ENCODE measurements at places on chromosomes 1 and 21.

- no peak for DNase-seq
These were observed 122.7 kb downstream of the FASLG start for GRCh38 chr1:172781513-172782140.

GRCh38 chr1:29960876-29961275 lies 724.6 kb downstream of the PTPRU start:
- no peak for DNase-seq

- no peak for DNase-seq
These were observed 70.2 kb upstream of the FAM20B start for GRCh38 chr1:178955391-178955954.

DNA sequence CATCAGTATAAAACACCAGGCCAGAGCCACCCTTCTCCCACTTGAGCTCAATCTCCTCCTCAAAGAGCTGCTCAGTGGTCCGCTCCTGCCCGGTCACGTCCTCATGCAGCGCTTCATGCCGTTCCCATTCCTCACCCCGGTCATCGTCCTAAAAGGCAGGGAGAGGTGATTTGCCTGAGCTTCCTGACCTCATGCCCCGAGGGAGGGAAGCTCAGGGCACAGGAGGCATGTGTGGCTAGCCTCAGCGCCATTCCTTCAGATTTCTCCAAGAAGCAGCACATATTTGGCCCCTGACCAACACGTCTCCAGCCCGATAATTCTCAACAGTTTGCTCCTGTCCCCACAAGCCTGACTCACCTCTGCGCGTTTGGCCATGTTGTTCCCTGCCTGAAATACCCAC lies 4.2 kb upstream of the GPN2 start:
- no peak for DNase-seq

DNA sequence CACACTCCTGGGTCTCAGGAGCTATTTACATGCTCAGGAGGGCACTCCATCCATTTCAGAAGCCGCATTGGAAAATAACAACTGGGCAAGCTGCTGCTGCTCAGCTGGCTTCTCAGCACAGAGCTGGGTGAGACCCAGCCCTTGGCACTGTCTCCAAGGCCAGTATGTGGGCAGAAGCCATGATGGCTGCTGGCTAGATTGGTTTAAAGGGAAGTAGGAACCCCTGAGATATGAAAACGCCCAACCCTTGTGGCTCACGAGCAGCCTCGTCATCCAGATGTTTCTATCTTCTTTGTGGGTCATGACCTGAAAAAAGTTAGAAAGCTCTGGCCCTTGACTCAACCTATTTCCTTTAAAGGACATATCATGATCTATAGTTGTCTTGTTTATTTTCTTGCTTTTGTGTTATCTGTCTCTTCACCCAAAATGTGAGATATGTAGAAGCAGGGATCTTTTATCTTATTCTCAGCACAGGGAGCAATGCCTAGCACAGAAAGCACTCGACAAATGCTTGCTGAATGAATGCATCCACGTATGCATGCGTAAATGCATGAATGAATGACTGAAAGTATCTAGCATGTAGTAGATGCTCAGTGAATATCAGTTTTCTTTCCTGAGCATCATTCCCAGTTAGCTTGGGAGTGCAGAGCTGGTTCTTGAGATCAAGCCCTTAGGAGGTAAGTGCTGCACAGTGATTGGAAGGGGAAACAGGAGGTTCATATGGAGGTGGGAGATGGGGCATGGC lies 11.6 kb downstream of the MYBPH start:
- DNase-seq, result no peak

GRCh38 chr1:177959811-177960515 lies 9.9 kb downstream of the SEC16B start:
- DNase-seq, result peak; percentile 12

DNA sequence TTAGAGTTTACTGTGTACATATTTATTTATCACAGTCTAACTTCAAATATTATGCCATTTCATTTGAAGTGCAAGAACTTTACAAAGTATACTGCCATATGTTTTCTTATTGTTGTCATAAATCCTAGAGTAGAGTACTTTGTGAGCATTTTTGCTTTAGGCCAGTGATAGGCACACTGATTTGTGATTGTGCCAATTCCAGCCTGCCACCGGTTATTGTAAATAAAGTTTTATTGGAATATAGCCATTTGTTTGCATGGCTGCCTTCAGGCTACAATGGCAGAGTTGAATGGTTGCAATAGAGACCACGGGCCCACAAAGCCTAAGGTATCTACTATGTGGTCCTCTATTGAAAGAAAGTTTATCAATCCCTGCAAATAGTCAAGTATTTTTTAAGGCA lies 175.8 kb upstream of the GALNT2 start:
- no peak for DNase-seq

DNA sequence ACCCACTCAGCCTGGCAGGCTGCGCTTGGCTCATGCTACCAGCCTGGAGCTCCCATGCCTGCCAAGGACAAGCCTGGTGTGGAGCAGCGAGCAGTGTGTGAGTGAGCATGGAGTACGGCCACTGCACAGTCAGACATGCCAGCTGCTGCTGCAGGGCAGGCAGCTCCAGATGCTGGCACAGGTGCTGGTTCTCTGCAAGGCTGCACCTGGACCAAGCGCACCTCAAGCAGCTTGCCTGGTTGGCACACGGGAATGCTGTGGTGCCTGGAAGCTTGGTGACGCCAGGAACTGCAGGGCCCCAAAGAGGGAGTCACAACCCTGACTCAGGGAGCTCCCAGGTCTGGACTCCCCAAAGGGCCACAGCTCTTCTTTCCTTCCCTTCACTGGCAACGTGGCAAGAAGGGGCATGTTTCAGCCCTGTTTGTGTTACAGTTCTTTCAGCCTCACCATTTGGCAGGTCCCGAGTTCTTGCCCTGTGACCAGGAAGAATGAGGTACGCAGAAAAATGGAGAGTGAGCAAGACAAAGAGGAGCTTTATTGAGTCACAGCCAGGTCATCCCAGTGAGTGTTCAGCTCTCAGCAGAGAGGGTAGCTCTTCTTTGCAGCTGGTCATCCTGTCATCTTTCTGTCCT lies 26.1 kb downstream of the ACOT7 start:
- no peak for DNase-seq

GRCh38 chr1:192445241-192445640 lies 128.4 kb downstream of the RGS21 start:
- no peak for DNase-seq

GRCh38 chr1:25485536-25486411 lies 55.1 kb downstream of the MACO1 start:
- DNase-seq, result no peak

DNA sequence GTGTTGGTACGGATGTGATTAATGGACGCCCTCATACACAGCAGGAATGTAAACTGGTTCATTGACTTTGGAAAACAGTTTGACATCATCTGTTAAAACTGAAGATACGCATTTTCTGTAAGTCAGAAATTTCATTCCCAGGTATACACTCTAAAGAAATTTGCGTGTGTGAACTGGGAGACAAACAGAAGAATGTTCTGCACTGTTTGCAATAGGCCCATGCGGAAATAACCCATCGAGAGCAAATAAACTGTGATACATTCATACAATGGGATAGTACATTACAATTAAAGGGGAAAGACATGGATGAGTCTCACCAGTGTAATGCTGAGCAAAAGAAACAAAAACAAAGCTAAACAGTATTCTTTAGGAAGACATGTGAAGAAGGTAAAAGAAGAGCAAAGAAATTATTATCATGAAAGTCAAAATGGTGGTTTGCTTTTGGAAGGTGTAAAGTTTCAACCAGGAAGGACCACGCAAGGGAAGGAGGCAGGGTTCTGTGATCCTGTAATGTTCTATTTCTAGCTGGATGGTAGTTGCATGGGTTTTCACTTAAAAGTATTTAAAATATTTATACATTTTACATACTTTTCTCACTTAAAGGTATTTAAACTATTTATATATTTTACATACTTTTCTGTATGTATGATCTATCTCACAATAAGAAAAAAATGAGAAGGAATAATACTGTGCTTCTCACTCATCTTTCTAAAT lies 30.3 kb downstream of the INTS7 start:
- no peak for DNase-seq

GRCh38 chr1:197200272-197200899 lies 53.9 kb upstream of the ASPM start:
- DNase-seq, result peak; percentile 34

DNA sequence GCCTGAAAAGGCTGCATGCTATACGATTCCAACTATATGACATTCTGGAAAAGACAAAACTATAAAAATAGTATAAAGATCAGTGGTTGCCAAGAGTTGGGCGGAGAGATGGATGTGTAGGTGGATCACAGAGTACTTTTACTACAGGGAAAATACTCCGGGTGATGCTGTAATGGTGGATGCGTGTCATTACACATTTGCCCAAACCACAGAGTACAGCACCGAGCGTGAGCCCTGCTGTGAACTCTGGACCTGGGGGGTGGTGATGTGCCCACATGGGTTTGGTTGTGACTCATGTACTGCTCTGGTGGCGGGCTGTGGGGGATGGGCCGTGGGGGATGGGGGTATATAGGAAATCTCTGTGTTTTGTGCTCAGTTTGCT lies 162.7 kb upstream of the COL6A1 start:
- no peak for DNase-seq

GRCh38 chr1:245091818-245092637 lies 62.8 kb upstream of the KIF26B start:
- no peak for DNase-seq

GRCh38 chr1:94037392-94038229 lies 83.3 kb downstream of the ABCA4 start:
- DNase-seq, result no peak

DNA sequence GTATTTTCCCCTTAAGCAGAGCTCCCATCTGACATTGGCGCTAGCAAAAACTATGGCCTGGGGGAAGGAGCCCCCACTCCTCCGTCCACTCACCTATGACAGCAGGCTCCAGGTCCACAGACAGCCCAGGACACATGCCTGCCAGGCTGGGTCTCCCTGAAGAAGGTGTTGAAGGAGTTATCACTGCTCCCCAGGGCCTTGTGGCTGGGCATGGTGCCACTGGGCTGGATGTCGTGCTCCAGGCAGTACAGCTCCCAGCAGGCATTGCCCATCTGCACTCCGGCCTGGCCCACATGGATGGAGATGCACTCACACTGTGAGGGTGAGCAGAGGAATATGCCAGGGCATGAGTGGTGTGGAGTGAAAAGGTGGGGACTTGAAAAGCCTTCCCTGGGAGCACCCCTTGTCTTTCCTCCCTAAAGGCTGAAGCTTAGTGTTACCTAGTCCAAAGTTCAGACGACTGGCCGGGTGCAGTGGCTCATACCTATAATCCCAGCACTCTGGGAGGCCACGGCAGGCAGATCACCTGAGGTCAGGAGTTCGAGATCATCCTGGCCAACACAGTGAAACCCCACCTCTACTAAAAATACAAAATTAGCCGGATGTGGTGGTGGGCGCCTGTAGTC lies 30.0 kb downstream of the RABIF start:
- DNase-seq, result no peak

All from NCI-H2227 treated with DMSO at 0.1 percent for 48 hours (cell line).